Daoy (cell line): ENCODE measurements at places on chromosomes 16 and 17. TPM values are rescaled to one million over a fixed set of nuclear protein-coding genes. Genes with fewer than 3 reads are reported as not detected.
A peak's percentile ranks its signal among the peaks of the same experiment; 100 is the strongest.

GRCh38 chr16:4052801-4053293, 63.4 kb downstream of the ADCY9 start:
- DNase-seq, result no peak

DNA sequence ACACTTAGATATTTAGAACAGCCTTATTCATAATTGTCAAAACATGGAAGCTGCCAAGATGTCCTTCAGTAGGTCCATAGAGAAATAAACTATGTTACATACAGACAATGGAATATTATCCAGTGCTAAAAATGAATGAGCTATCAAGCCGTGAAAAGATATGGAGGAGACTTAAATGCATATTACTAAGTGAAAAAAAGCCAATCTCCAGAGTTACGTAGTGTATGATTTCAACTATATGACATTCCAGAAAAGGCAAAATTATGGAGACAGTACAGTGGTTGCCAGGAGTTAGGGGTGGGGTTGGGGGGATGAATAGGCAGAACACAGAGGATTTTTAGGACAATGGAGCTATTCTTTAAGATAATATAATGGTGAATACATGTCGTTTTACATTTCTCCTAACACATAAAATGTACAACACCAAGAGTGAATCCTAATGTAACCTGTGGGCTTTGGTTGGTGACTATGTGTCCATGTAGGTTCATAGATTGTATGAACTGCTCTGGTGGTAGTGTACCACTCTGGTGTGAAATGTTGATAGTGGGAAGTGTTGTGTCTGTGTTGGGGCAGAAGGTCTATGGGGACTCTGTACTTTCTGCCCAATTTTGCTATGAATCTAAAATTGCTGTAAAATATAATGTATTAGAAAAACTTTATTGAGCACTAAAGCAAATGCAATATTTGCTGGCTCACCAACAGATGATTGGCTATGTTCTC, 122.6 kb downstream of the USP22 start:
- no peak for DNase-seq

- peak; percentile 2 for DNase-seq
These were observed 225.1 kb upstream of the CA10 start for GRCh38 chr17:52383493-52384100.

- no peak for DNase-seq
These were observed 15.5 kb upstream of the UBE2G1 start for GRCh38 chr17:4381690-4382671.

DNA sequence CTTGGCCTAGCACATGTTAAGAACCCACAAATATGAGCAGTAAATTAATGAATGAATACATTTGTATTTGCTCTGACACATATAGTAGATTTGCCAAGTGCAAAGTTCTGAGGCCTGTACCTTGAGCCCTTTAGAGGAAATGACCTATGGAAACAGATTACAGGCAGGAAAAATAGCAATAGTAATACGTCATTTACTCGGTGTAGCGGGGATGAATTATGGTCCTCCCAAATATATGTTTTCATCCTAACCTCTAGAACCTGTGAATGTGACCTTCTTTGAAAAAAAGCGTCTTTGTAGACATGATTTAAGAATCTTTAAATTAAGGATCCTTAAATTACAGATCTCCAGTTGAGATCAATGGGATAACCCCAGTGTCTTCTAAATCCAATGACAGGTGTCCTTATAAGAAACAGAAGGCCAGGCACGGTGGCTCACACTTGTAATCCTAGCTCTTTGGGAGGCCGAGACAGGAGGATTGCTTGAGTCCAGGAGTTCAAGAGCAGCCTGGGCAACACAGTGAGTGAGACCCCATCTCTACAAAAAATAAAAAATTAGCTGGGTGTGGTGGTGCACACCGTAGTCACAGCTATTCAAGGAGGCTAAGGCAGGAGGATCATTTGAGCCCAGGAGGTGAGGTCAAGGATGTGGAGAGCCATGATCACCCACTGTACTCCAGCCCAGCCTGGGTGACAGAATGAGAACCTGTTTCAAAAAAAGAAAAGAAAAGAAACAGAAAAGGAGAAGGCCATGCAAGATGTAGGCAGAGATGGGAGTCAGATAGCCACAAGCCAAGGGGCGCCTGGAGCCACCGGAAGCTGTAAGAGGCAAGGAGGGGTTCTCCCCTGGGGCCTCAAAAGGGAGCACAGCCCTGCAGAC, 5.1 kb upstream of the ITPRIPL2 start:
- no peak for DNase-seq

DNA sequence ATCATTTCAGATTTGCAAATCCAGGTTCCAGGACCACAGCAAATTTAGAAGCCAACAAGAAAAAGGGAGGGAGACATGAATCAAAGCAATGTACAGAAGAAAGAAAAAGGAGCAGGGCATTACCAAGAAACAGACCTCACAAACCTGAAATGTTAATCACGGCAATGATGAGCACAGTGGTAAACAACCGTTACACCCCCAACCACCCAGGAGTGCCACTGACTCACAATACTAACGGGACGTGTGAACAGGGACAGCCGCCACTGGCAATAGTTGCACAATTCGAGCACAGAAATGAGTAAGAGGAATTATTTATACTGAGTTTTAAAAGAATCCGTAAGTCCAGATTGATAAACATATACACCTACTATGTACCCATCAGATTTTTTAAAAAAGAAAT, 13.8 kb downstream of the USP22 start:
- DNase-seq, result peak; percentile 30

DNA sequence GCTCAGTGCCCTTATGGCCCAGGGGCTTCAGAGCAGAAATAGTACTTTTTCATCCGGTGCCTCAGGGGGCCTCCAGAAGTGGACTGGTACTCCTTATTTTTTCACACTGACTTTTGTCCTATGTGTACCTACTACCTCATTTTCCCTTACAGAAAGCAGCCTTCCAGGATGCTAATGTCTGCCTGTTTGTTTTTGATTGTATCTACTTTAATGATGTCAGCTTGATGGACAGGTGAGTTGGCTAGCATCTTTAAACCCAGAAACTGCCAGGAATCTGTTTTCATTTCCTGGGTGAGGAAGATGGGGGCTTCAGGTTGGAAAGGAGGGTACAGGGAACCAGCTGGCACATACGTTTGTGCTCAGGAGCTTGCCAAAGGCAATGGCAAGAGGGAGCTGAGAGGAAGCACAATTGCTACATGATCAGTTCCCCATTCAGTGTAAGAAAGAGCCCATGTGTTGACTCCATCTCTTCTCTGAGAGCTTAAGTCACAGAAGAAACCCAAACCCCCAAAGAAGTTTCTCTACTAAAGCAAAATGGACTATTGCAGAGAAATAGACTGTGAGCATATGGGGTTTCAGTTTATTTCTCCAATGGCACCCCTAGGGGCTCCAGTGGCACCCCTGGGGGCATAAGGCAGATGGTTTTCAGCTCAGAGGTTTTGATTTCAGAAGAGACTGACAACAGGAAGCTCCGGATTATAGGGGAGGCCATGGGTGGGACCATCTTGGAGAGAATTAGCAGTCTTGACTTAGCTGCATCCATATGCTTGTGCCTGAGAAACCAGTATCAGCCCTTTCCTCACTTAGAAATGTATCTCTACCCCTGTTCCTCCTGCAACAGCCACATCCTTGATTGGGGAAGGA, 16.3 kb downstream of the LIG3 start:
- no peak for DNase-seq

DNA sequence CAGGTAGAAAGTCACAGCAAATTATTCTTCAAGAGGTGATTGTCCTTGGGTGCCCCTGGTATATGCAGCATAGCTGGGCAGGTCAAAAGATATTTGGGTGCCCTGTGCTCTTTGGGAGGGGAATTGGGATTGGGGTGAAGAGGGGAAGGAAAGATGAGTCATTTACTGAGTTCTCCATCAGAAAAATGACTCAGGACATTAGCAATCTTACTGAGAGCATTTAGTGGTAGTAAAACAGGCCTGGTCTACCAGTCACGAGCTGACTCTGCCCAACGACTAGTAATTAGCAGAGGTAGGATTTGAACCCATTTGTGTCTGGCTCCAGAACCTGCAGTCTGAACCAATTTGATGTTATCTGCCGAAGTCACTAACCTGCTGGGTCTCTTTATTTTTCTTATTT, 6.0 kb upstream of the GRIN2A start:
- DNase-seq, result no peak

GRCh38 chr16:57178793-57179212, 7.0 kb downstream of the PSME3IP1 start:
- no peak for DNase-seq

- no peak for DNase-seq
These were observed 17.0 kb downstream of the GID4 start for GRCh38 chr17:18056214-18056613.

GRCh38 chr16:70432723-70433457, 6.0 kb downstream of the ST3GAL2 start:
- peak; percentile 46 for DNase-seq

- no peak for DNase-seq
These were observed 3.9 kb upstream of the KRT15 start for GRCh38 chr17:41522301-41523224.

DNA sequence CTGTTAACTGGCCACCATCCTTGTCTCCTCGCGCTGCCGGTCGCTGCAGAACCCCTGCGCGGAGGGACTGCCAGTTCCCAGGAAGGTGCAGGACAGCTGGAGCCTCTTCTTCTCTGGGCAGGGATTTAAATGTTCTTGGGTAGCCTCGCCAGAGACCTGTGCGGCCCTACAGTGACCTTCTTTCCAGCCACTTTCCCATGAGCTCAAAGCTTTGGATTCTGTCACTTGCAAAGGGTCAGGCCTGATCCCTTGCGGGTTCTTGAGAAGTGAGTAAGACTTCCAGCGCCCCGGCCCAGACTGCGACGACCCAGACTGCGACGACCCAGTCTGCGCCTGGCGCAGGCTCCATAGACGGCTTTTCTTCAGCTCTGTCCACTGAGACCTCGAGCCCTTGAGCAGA, 1.4 kb upstream of the SLFN5 start:
- no peak for DNase-seq

GRCh38 chr17:77419547-77420094, 278.9 kb downstream of the SEC14L1 start:
- DNase-seq, result peak; percentile 54

DNA sequence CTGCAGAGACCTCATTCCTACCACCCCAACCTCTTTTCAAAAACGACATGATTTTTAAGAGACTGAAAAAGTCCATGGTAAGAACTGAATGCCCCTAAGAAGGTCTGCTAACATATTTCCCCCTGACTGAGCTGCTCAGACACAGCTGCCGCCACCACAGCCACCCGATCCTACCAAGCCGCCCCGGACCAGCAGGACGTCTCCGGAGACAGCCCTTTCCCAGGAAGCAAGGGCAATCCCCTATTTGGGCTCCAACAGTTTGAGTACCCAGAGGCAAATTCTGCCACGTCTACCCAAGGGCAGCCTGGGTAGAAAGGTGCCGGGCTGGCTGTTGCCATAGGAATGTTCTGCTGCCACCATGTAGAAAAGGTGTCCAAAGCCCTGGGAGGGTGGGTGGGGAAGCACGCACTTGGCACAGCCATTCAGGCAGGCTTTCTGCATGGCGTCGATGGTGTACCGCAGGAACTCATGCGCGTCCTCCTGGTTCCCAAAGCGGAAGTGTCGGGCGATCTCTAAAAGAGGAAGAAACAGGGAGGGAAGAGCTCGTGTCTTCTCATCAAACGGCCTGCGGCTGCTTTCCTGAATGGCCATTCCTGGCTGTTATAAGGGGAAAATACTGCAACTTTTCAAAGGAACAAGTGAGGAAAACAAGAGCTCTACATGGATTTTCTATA, 13.6 kb downstream of the USP36 start:
- DNase-seq, result no peak

GRCh38 chr16:88784856-88785105, 239 bp downstream of the PIEZO1 start:
- DNase-seq, result no peak

DNA sequence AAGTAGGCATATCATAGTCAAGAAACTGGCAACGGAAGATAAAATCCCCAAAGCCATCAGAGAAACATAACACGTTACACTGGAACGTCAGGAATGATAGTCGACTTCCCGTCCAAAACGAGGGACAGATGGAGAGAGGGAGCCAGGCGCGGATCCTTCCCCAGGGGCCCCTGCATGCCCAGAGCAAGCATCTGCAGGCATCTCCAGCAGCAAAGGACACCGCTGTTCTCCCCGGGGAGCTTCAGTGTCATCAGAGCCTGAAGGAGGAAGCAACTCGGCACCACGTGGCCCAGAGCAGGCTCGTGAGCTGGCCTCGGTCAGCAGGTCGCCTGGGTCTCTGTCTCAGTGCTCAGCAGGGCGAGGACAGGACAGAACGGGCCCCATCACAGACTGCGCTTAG, 50.1 kb downstream of the LMF1 start:
- DNase-seq, result no peak

DNA sequence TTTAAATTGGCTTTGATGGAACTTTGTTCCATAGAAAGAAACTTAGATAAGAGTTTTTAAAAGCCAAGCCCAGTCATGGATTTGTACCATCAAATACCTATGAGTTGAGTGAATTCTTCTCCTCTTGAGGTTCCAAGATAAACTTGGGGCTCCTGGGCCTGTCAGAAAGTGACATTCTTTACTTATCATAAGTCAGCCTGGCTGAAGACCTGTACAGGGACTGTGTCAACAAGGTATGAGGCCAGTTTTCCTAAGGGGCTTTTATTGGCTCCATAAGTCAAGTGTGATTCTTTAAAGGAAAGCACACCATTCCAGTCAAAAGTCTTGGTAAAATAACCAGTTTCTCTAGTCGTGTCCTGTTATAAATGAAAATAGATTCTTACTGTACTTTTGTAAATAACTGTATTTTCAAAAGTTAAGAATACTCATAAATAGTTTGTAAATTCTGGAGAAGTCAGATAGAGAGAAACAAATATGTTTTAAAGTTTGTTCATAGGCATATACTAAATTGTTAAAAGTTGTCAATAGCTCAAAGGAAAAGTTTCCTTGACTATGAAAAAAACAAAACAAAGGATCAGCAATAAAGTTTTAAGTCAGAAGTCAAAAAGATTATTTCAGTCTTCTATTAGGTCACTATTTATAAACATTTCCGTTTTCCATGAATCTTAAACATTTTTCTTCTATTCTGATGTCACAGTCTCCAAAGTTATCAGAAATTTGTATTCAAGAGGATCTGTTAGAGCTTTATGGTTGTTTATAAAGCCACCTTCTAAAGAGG, 22.5 kb upstream of the MYO1D start:
- no peak for DNase-seq

- DNase-seq, result no peak
These were observed 99.5 kb upstream of the FA2H start for GRCh38 chr16:74874123-74874522.

GRCh38 chr16:89446136-89446974, 44.0 kb downstream of the ANKRD11 start:
- DNase-seq, result no peak

DNA sequence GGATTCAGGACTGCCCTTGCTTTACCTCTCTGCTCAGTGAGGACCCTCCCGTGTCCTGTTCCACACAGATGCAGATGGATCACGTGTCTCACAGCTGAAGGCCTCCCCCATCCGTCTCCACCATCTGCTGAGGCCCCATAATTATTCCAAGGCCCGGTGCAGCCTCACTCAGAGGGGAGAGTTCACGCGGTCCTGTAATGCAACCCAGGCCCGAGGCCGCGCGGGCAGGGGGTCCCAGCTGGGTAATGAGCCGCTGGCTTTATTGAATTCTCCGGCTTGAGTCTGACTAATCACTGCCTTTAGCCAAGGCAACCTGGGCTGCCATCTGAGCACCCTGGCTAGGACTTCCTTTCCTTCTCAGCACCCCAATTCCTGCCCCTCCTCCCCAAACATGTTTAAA, 4.4 kb upstream of the WFIKKN2 start:
- DNase-seq, result no peak

Gene SUZ12
- 25.0 and 27.5 TPM in 2 replicates for total RNA-seq

Gene PERCC1
- total RNA-seq, result not detected in 2 replicates

Gene GRIN2A
- 2.7 and 4.8 TPM in 2 replicates for total RNA-seq

Gene ERBB2
- 6.8 and 13.2 TPM in 2 replicates for total RNA-seq

Gene SLC13A5
- not detected in 2 replicates for total RNA-seq

Gene UNC45B
- total RNA-seq, result not detected in 2 replicates

Gene OR3A3
- total RNA-seq, result 0.23 TPM in 1 of 2 replicates, not detected in the other

Gene RNF157
- 4.8 and 7.3 TPM in 2 replicates for total RNA-seq

Gene REXO5
- total RNA-seq, result 4.7 and 17.3 TPM in 2 replicates

Gene TBC1D3G
- not detected in 2 replicates for total RNA-seq
